Left cardiac atrium (tissue), 4 donors: ENCODE measurements at places on chromosomes 5 and 9. TPM values are rescaled to one million over a fixed set of nuclear protein-coding genes. Genes with fewer than 3 reads are reported as not detected.
A peak's percentile ranks its signal among the peaks of the same experiment; 100 is the strongest.

BAAT gene
- total RNA-seq: 0.16 TPM

GRCh38 chr5:77937015-77937908, 161.1 kb upstream of the TBCA start:
- no peak for DNase-seq

DNA sequence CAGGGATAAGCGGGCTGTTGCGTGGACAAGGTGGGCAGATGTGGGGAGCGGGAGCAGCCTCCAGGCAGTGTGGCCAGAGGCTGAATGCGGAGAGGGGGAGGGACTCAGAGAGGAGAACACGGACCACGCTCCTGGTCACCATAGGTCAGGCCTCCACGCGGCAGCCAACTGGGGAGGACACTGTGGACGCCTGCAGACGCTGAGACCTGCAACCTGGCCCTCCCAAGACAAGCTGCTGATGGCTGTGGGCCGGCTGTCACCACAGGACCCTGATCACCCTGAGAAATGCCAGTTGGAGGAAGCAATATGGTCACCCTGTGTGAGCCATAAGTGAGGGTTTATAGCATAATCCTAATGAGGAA, 16.8 kb downstream of the LPCAT1 start:
- DNase-seq: peak; percentile 10

DNA sequence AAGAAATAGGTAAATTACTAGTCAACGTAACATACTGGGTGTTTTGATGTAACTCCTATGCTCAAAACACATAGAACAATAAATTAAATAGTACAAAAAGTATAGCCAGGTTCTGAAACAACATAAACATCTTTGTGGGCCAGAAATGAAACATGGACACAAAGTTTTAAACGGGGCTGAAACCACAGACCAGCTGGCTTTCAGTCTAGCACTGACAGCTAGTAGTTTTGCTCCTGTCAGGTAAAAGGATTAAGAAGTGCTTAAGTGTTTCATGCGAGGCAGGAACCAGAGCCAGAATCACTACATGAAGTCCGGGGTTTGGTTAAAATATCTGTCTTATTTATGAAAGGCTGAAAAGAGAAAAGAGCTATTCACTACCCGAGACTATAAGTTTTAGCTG, 19.5 kb downstream of the DCAF10 start:
- no peak for DNase-seq

- DNase-seq: no peak
These were observed 45.4 kb downstream of the SEMA4D start for GRCh38 chr9:89452561-89452960.

DNA sequence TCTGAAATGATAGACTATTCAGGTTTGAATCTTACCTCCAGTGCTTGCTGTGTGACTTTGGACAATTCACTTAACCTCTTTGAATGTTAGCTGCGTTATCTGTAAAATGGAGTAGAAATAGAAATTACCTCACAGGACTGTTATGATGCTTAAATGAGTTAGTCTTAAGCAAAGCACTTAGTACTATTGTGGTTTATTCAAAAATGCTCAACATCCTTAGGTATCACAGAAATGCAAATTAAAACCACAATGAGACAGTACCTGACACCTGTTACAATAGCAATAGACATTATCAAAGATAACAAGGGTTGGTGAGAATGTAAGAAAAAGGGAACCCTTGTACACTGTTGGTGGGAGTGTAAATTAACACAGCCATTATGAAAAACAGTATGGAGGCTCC, 77.6 kb upstream of the FREM1 start:
- DNase-seq: no peak
